ENCODE measurements at places on chromosomes 5 and 9.
A peak's percentile ranks its signal among the peaks of the same experiment; 100 is the strongest.

- DNase-seq: no peak
Observed at GRCh38 chr9:91155181-91155580, 206.5 kb downstream of the AUH start.

- DNase-seq: no peak
Observed at GRCh38 chr5:34599471-34600117, 56.5 kb upstream of the RAI14 start.

DNA sequence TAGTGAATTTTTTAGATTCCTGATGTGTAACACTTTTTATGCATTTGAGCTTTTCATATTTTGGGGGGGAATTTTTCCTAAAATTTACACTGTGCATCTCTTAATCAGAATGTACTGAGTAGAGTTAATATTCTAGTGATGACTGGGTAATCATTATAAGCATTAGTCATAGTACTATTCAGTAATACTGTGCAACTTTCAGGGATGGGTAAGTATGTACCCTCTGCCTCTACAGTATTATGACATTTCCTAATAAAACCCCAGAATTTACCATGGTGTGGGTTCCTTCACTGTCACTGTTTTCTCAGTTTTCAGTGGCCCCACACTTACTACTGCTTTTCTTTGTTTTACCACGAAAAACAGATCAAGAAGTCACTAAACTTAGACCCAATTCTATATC is 2.8 kb upstream of the CMYA5 start:
- DNase-seq: no peak

DNA sequence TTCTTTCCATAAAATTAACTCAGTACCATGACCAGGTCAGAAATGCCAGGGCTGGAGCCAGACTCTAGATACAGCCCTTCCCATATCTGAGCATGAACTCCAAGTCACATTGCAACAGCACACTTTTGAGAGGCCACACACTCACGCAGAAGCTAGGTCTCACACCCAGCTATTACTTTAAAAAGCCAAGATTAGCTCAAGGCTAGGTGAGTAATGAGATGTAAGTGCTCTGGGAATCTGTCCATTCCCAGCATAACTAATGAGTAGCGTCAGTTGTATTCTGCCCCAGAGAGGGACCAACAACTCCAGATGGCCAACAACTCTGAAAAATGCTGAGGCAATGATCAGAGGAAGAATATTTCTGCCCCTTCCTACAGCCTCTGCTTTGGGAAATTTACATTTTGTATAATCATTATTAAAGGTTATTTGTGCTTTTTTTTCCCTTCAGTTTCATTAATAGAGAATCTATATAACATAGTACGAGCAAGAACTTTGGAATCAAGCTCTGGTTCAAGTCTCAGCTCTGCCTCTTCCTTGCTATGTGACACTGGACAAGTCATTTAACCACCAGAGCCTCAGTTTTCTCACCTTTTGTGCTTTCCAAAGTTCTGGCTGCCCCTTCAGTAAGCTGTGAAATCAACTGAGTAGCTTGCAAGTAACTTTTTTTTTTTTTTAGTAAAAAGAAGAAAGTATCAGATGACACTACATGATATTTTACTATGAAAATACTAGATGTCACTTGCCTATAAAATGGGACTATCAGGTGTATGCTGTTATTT is 118.3 kb downstream of the NR6A1 start:
- DNase-seq: peak; percentile 85

- no peak for DNase-seq
Observed at GRCh38 chr9:93897075-93897970, 57.8 kb downstream of the BARX1 start.

GRCh38 chr5:5767286-5767928 is 344.9 kb downstream of the ICE1 start:
- no peak for DNase-seq

DNA sequence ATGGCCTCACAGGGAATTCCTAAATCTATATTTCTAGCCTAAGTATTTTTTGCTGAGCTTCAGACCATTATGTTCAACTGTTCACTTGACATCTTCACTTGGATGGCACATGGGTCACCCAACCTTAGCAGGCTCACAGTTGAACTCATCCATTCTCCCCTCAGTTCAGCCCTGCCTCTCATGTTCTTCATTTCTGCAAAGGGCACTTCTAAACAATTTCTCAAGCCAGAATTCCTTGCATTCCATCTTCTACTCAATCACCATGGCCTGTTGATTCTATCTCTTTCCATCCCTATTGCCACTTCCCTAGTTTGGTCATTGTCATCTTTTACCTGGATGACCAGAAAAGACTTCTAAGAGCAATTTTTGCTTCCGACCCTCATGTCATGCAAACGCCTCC is 7.3 kb upstream of the RGS3 start:
- peak; percentile 66 for DNase-seq

- no peak for DNase-seq
Observed at GRCh38 chr5:34618371-34619065, 37.6 kb upstream of the RAI14 start.

- DNase-seq: no peak
Observed at GRCh38 chr9:135530146-135530545, 8.9 kb downstream of the LCN1 start.

DNA sequence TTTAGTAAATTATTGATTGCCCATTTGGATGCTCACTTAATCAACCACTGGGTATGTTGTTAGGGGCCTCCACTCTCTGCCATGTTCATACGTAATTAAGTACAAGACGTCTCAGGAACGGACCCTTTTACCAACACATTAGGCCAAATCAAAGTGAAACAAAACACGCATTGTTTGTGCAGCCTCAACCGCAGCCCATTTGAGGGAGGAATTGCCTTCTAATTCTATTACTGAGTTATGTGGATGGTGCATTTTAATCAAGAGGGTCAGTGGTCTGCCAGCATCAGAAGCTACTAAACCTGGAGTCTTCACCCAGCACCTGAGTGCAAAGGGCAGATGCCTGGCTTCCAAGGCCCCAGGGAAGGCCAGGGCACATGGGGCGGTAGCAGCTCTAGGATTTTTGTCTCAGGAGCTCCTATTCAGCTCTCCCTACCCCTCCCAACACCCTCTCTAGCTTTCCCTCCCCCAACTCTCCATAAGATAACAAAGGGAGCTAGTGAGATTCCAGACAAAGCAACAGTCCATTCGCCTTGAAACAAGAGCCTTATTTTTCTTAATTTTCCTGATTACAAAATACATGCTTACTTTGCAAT is 7.9 kb upstream of the MED27 start:
- no peak for DNase-seq

- peak; percentile 61 for DNase-seq
Observed at GRCh38 chr5:87113861-87114260, 153.8 kb upstream of the RASA1 start.

- peak; percentile 51 for DNase-seq
Observed at GRCh38 chr9:81964218-81965171, 21.2 kb downstream of the SPATA31D3 start.

GRCh38 chr9:131584858-131585257 is 39.5 kb downstream of the PRRT1B start:
- no peak for DNase-seq

DNA sequence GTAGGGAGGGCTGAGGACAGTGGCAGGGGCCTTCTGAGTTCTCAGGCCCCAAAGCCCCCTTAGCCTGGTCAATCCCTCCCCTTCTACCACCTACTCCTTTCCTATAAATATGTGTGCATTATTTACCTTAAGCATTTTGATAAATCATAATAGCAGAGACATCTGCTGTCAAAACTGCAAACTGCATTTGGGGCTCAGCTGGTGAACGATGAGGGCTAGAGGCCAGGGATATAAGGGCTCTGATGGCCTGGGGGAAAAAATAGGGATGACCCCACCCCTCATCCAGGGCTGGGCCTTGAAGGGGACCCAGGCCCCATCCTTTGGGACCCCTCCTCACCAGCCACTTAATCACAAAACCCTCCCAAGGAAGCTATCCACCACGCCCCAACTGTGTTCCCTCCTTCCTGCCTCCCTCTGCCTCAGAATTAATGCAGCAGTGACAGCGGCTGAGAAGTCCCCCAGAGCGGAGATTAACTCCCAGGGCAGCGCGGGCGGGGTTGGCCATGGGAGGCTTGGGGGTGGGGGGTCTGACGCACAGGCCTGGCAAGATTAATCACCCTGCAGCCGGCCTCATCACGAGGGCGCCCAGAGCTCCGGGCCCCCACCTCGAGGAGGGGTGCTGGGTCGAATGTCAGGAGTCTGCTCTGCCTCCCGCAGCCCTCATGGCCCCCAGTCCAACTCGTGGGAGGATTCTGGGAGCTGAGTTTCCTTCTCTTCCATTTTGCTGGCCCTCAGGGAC is 42.1 kb downstream of the CXXC5 start:
- DNase-seq: peak; percentile 73

DNA sequence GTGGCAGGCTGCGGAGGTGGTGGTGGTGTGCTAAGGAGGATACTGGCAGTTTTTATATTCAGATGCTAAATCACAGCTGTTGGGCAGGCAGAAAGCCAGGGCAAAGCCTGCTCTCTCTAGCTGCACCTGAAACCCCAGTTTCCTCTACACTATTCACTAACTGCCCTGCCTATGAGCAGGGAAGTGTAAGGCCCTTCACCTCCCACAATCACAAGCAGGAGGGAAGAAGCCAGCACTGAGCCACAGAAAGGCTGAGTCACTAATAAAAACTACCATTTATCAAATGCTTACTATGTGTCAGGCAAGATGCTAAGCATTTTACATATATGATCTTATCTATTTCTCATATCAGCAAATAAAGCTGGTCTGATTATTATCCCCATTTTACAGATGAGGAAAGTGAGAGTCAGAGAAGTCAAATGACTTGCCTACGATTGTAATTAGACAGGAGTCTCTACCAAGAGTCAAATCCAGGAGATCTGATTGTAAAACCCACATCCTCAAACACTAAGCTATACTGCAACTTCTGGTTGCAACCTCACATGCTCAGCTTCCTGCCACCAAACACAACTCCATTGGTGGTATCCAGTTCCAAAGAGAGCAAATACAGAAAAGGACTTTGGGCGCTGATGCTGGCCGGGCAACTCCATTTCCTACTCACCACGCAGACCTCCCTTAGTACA is 17.7 kb upstream of the IL6ST start:
- DNase-seq: no peak

GRCh38 chr9:16262477-16263261 is 607.8 kb downstream of the BNC2 start:
- DNase-seq: peak; percentile 12

DNA sequence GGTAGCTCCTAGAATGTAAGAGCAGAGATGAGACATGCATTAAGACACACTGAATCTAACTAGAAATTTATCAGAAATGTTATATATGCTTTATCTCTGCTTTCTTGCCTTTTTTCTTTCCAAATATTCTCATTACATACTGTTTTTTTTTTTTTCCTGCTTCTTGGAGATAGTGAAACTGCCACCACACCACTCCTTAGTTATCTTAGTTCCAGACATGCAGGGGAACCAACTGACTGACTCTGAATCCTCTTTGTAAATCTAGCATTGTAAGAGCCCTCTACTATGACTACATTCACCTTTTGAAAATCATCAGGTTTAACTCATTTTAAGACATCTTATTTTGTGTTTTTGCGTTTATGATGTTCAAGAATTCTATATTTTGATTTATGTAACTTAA is 181.3 kb upstream of the ST8SIA4 start:
- no peak for DNase-seq
